A549 treated with RU486 at 1 μM for 4 hours (cell line): ENCODE measurements at places on chromosomes 3 and 15. TPM values are rescaled to one million over a fixed set of nuclear protein-coding genes. Genes with fewer than 3 reads are reported as not detected.

Gene ANKRD63
- total RNA-seq: 0.31 to 0.80 TPM (median 0.44 TPM) in 4 of 5 replicates, not detected in the other

Gene SLC22A13
- total RNA-seq: 0.06 TPM in 1 of 5 replicates, not detected in the others

Gene KBTBD13
- not detected in 5 replicates for total RNA-seq

Gene SCAANT1
- total RNA-seq: 1.2 TPM in 1 of 5 replicates, not detected in the others

Gene CTXND1
- total RNA-seq: 0.02 TPM in 1 of 5 replicates, not detected in the others

Gene KNG1
- 0.09 TPM in 1 of 5 replicates, not detected in the others for total RNA-seq

Gene PTX3
- total RNA-seq: 0.42 to 1.2 TPM (median 0.91 TPM) in 5 replicates
